ENCODE measurements at places on chromosomes 16 and 17.
A peak's percentile ranks its signal among the peaks of the same experiment; 100 is the strongest.

- no peak for DNase-seq
These were observed 32.4 kb downstream of the SPAG9 start for GRCh38 chr17:51088287-51088686.

DNA sequence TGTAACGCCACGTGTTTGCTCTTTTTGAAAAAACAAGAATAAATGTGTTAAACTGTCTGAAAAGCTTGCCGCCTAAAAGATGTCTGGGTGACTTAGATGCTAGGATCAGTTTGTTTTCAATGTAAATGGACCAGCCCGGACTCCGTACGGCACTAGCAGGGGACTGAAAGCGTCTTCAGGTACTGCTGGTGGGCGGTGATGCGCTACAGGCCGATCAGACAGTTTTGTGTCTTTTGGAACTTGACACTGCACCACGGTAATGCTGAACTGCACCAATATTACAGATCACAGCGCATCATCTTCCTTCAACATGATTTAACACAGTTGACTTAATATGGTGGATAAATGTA, 727 bp upstream of the MBTPS1 start:
- DNase-seq = peak; percentile 33

GRCh38 chr16:67662653-67663010, 1.9 kb downstream of the PARD6A start:
- no peak for DNase-seq

DNA sequence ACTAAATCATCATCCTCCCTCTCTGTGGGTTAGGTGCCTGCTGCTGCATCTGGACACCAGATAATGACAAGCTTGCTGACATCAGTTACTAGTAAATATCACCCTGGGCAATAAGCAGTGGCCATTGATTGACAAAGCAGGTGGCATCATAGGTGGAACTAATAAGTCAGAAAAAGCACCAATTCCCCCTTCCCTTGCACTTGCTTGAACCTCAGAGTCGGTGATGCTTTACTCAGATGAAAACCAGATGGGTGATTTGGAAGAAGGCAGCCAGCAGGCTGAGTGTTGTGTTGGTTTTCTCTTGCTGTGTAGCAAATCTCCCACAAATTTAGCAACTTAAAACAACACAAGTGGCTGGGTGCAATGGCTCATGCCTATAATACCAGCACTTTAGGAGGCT, 146.9 kb upstream of the NOL11 start:
- DNase-seq = no peak

GRCh38 chr16:21940570-21940969, 12.6 kb upstream of the UQCRC2 start:
- DNase-seq = no peak

- DNase-seq = peak; percentile 56
These were observed 15.3 kb downstream of the TBCD start for GRCh38 chr17:82767041-82767754.

- peak; percentile 27 for DNase-seq
These were observed 34.7 kb downstream of the ADCY9 start for GRCh38 chr16:4081521-4082021.

DNA sequence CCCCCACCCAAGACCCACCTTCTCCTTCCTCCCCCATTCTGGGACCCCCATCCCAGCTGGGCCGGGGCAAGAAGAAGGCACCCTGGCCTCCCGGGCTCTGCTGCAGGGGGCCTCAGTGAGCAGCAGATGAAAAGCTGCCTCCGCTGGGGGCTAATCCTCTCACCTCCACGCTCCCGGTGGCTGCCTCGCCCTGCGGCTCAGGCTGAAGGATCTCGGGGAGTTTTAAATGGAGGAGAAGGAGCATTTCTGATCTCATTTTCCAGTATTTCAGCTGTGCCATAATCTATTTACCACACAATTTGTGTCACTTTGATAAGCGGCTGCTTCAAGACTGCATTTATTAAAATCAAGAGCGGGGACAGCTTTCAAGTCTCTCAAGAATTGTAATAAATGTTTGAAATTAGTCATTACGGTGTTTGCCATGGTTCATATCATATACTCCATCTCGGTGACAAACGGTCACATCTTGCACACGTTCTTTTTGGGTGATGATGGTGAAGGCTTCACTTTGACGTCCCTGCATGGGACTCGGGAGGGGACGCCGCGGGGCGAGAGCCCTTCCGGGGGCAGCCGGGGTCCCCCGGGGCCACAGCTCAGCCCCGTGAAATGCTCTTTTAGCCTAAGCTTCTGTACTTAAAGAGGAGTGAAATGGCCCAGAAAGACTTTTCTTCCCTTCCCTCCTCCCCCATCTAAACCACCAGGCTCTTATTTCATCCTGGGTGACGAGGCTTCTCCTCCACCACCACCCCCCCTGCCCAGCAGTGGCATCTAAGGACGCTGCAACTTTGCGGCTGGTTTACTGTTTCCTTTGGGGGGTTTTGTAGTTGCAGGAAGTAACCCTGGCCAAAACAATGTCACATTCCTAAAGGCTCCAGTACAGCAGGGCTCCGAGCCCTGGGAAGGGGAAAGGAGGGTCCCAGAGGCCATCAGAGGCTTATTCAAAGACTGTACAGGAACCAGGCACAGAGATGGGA, 313.1 kb upstream of the TNRC6C start:
- peak; percentile 27 for DNase-seq

GRCh38 chr17:41212524-41213169, 13.8 kb upstream of the KRTAP9-2 start:
- DNase-seq = no peak

- peak; percentile 77 for DNase-seq
These were observed at the start of gene METTL23 for GRCh38 chr17:76726776-76727718. TSS of gene METTL23 (plus strand) at chr17:76726839. CDS start at chr17:76729711, 2,872 bp downstream.

- DNase-seq = no peak
These were observed 9.7 kb downstream of the CSF3 start for GRCh38 chr17:40024901-40025300.

DNA sequence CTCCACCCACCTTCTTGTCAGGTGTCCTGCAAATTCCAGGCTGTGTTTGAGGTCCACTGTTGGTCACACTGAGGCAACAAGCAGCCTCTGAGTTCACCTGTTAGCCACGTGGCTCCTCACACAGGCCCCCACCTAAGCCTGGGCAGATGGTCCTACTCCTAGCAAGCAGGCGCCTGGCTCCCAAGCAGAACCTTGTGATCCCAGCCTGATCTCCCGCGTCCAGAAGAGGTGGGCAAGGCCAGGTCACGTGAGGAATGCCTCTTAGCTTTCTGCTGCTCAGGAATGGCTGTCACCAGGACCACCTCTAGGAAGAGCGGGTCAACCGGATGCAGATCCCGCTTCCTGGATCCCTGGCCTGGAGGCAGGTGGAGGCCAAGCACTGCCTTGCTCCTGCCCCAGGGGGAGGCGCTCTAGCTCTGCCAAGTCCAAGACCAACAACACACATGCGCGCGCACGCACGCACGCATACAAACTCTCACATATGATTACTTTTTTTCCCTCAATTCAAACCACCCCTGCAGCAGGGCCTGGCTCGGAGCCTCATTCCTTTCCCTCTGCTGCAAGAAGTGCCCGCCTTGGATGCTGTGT, 9.5 kb downstream of the CYB561 start:
- no peak for DNase-seq

DNA sequence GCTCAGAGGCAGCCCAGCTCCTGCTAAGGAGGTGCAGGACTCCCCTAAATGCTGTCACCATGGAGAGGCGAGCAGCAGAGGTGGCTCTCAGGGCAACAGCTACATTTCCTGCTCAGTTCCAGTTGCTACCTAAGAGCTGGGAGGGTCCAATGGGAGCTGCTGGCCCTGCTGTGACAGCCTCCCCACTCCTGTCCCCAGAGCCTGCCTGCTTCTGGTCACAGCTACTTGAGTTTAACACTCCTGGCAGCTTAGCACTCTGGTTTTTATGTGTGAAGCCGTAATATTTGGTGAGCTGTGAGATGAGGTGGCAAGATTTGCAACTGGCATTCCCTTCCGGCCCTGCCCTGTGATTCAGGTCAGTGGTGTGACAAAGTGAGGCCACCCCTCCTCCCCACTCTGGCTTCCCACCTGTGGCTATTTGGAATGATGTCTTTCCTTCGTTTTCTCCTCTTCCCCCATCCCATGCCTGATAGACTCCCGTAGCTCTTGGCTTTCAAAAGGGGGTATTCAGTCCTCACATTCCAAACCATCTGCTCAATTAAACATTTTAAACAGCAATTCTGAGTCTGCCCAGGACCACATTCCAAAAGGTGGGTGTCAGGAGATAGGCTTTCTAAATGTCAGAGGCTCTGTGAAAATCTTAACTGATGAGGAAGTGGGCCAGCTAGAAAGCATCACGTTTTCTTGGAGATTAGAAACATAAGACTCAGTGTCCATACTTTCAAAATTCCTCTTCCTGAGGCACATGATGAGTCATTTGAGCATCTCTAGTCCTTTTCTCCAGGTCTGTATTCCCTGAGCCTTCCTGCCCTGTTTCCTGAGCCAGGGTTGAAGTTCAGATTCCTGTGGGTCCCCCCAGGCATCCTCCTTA, 42.6 kb upstream of the SKAP1 start:
- no peak for DNase-seq

DNA sequence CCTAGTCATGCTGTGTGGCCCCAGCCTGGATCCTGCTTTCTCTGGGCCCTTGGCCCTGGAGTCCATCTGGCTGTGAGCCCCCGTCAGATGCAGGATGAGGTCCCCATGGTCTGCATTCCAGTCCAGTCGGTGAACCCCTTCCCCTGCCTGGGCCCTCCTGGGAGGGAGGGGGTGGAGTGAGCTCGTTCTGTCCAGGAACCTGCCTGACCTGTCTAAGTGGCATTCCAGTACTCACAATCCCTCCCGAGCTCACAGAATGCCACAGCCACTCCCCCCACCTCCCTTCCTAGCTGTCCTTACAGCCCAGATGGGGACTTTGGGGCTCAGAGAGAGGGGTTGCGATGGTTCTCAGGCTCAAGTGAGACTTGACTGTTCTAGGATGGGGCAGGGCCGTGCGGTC, 15.5 kb downstream of the SPNS2 start:
- no peak for DNase-seq

- no peak for DNase-seq
These were observed 22.8 kb downstream of the IRX5 start for GRCh38 chr16:54953461-54953860.

- DNase-seq = no peak
These were observed 2.6 kb upstream of the ZNF768 start for GRCh38 chr16:30528799-30529457.

DNA sequence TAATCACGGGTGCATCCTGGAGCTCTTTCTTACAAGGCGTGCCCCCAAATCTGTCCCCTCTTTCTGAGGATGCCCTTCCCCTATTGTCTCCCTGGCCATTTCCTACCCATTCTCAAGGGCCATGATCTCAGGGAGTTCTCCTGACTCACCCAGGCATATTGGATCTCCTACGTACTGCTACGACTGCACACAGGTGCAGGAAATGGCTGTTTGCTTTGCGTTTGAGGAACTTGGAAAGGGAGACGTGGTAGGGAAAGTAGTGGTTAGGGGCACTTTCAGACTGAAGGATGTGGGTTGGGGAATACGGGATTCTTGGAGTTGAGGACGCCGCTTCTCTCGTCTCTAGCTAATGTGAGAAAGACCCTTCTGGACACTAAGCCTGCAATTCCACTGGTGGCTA, 18.7 kb upstream of the MEOX1 start:
- no peak for DNase-seq

DNA sequence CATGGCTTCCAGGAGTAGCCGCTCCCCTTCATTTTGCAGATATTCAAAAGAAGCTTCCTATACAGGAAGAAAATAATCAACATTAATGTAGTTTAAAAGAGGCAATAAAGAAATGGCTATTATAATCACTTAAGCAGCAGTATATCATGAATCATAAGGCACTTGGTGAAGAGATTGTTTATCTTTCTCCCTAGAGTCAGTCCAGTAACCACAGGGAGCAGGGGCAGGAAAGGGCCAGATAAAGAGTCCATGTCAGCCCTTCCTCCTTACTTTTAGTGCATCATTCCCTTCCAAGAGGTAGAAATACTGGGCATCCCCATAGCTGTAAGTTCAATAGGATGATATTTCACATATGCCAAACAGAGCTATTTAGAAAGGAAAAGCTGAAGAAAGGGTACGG, 184.6 kb upstream of the C17orf78 start:
- DNase-seq = peak; percentile 38

GRCh38 chr16:66689282-66689681, 7.3 kb downstream of the CMTM4 start:
- no peak for DNase-seq

GRCh38 chr17:64491994-64492393, 4.9 kb downstream of the POLG2 start:
- peak; percentile 67 for DNase-seq

GRCh38 chr16:11299865-11300559, 18.9 kb upstream of the PRM1 start:
- no peak for DNase-seq

- DNase-seq = no peak
These were observed 7.6 kb downstream of the PITPNM3 start for GRCh38 chr17:6548578-6549330.

DNA sequence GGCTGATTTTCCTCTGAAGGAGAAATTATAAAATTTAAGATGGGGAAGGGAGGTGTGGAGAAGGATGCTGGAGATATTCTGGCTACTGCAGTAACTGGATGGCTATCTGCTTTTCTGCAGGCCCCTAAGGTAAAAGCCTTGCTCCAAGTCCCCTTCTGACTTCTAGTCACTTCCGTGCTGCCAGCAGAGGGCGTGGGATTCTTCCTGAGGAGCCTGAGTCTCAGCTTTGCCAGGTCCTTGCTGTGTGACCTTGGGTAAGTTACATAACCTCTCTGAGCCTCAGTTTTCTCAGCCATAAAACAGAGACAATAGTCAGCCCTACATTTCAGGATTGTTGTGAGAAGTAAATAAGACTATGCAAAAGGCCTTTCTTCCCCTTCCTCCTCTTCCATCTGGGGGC, 24.3 kb upstream of the TMEM220 start:
- DNase-seq = peak; percentile 16

GRCh38 chr17:4897198-4897687, 2.1 kb upstream of the C17orf107 start:
- DNase-seq = no peak

DNA sequence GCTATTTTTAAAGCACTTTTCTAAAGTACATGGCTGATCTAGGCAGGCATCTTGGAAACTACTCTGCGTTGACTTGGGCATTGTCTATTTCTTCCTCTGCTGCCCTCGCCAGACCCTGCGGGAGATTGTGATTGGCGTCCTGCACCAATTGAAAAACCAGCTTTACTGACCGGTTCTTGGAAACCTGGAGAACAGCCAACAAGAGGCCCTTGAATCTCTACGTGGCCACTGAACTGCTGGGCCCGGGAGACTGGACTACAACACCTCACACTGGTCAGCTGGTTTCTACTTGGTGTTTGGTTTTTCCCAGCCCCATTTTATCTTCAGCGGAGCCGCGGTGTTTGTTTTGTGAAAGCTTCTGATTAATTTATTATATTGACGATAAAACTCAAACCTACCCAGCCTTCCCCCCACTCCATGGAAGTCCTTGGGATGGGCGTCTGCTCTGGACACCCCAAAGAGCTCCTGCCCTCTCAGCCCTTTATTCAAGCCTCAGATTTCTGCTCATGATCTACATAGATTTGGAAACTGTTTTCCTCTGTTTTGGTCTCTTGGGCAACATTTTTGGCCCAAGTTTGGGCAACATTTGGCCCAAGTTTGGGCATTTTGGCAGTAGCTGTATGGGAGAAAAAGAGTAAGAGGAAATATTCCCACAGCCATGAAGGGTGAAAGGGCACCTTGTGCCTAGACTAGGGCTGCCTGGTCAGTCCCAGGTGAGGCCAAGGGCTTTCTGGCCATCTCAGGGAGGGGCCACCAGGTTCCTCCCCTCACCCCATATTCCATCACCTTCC, 4.7 kb downstream of the MLX start:
- no peak for DNase-seq
